ENCODE measurements at places on chromosomes 1 and 21. TPM values are rescaled to one million over a fixed set of nuclear protein-coding genes. Genes with fewer than 3 reads are reported as not detected.
A peak's percentile ranks its signal among the peaks of the same experiment; 100 is the strongest.

GRCh38 chr1:179742717-179743678 lies at the start of gene FAM163A:
FAM163A (plus strand) TSS chr1:179743291; CDS start chr1:179813098, 69,807 bp downstream.
- no peak for DNase-seq

- DNase-seq, result no peak
Measured at GRCh38 chr1:10046356-10047085, 13.8 kb downstream of the UBE4B start.

DNA sequence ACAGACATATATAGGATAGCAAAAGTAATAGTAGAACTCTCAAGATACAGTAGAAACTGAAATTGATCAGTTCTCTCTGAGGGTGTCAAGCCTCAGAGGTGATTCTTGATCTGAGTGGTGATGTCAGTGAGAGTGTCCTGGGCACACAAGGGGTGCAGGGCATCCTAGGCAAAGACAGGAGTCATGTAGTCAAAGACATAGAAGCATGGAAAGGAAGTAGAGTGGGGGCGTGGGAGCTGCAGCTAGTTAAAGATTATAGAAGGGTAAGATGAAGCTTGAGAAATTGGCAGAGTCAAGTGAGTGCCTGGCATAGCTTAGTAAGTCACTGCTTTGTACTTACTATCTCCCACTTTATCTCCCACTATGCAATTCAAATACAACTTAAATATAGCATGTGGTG lies 22.8 kb downstream of the CDC7 start:
- DNase-seq, result no peak

DNA sequence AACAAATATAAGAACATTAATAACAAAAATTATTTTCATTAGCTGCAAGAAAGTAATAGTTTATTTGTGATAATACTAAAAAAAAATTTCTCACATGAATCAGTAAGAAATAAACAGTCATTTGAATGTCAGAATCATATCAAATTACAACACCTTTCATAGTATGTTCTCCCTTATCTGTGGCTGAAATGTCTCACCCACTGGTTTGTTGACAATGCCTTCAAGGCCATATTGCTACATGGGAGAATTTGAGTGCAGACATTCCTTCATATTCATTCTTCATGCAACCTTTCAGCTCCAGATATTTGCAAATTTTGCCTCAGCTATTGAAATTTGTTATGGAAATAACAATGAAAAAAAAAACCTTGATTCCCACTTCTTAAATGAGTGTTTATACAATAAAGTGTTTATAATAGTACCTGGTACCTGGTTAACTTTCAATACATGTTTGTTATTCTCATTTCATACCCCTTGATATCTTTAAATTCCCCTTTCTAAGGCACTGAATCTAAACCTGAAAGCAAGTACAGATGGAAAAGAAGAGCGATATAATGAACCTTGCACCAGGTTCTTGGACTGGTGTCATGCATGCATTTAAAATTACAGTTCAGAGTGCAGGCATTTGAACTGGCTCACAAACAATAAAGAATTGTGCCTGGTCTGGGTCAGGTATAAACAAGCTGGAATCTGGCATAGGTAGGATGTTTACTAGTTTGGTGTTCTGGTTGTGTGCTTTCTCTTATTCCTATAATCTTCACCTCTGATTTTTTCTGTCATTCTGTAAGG lies 242.2 kb upstream of the ADGRL2 start:
- peak; percentile 2 for DNase-seq

Gene EFNA3
- total RNA-seq, result 1.6 TPM

Gene CFHR3
- not detected for total RNA-seq

DNA sequence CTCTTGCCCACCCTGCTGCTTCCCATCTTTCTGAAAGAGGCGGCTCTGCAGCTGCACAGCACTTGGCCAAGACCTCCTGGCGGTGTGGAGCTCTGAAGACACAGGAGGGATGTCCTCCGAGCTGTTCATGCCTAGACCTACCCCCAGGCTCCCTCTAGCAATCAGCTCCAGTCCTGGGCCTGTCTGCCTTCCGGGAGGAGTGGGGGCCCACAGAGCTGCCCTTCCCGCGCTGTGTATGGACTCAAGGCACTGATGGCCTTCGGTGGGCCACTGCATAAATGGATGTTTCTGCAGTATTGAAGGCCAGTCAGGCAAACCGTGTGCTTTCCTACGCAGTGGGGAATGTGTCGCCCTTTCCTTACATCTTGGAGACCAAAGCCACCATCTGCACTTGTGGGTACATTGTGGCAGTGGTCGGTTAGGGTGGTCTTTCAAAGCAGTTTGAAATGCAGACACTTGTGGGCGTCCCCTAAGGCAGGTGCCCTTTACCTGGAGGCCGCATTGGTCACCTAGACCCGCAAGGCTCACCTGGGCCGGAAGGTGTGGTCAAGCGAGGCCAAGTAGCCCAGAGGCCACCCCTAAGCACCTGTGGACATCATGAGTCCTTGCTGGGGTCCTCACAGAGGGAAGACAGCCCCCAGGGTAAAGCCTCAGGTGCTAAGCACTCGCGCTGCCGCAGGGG lies 912 bp upstream of the PKNOX1 start:
- no peak for DNase-seq

Gene PADI4
- not detected for total RNA-seq

- no peak for DNase-seq
Measured at GRCh38 chr1:206002871-206003801, at the start of gene RAB7B. RAB7B (minus strand) TSS chr1:206003395; CDS start chr1:205994135, 9,260 bp downstream.

DNA sequence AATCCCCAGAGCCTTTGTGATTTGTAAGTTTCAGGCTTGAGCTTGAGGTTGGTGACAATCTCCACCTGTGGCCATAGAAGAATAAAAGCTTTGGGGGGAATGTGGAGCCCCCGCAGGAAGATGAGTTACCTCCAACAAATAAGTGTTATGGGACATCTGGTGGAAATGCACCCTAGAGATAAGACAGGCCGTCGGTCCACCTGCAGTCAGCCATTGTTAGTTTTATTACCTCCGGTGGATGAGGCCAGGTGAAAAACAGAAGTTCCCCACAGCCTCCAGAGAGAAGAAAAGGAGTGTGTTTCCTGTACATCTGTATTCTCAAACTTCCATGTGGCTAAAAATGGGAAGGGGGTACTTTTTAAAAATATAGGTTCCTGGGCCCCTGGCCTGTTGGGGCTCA lies 137.4 kb downstream of the KAZN start:
- DNase-seq, result no peak

DNA sequence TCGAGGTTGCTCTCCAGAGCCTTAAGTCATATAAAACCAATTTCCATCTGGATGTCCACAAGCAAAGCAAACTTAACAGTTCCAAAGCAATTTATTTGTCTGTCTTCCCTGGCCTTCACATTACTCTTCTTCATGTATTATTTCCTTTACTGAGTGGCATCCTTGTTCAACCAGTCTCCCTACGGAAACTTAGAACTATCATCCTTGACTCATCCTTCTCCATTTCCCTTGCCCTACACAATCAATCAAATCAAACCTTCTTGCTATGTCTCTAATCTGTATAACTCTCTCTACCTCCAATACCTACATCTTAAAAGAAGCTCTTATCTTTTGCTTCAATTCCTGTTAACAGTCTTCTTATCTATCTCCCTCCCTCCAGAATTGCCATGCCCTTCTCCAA lies 25.4 kb downstream of the EGLN1 start:
- DNase-seq, result no peak

Gene NCMAP
- 2.9 TPM for total RNA-seq

GRCh38 chr1:45654540-45655280 lies 30.9 kb upstream of the CCDC17 start:
- no peak for DNase-seq

DNA sequence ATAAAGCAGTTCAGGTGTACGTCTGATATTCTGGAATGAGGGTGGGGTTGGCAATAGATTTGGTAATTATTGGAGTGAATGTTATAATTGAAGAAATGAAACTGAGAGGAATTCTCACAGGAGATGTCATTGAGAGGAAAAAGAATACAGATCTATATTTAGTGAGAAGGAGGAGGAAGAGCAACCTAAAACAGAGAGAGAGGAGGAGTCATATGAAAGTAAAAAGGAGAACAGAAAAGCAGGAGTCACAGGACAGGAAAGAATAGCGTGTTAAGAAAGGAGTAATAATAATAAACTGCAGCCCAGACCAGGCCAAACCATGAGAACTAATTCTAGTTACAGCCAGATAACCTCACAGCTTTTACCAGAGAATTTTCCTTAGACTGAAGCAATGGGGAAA lies 62.7 kb upstream of the MROH9 start:
- no peak for DNase-seq

DNA sequence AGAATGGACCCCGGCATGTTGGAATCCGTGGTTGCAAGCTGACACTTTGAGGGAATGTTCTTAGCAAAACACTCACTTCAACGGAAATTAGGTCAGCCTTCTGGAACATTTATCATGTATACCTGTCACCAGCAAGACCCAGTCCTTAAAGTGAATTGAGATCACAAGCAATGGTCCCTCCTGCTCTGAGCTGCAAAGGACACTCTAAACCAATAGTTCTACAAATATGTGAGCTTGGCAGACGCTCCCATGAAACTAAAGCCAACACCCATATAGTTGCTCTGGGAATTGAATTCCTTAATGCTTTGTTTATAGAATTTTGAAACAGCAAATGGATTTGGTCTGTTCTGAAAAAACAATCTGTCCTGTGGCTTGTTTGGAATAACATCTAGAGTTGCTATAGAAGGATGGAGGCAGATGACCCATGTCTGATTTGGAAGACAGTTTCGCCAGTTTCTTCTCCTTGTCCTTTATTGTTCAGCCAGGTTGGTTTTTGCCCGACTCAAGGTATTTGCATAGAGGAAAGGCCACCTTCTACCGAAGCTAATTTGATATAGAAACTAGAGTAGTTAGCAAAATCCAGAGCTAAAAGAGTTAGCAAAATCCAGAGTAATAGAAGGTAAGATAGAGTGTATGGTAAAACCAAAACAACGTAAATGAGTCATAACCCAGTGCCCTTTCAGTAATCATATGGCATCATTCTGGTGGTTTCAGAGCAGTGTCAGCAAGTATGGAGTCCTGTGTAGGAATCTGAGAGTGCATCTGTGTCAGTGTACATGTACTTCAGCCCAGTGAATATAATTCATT lies 236.2 kb downstream of the NFIA start:
- DNase-seq, result no peak

Measured in HepG2 (cell line).